Tongue (tissue), 3 donors: ENCODE measurements at places on chromosomes 12 and 14.
A peak's percentile ranks its signal among the peaks of the same experiment; 100 is the strongest.

GRCh38 chr12:122886851-122887818 lies 8.8 kb downstream of the VPS37B start:
- peak; percentile 63 for DNase-seq

DNA sequence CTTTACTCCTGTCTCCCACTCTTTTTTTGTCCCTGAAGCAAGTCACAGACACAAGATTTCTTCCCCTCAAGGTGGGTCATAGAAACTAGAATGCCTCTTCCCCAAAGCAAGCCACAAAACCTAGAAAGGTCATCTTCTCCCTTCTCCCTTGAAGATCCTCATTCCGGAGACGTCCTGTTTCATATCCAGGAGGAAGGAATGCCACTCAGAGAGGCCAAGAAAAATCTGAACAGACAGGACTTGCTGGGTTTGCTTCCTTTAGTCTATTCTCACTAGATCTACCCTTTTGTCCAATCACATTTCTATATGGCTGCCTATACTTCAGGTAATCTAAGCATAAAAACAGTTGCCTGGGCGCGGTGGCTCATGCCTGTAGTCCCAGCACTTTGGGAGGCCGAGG lies 23.7 kb downstream of the SLC6A15 start:
- no peak for DNase-seq

DNA sequence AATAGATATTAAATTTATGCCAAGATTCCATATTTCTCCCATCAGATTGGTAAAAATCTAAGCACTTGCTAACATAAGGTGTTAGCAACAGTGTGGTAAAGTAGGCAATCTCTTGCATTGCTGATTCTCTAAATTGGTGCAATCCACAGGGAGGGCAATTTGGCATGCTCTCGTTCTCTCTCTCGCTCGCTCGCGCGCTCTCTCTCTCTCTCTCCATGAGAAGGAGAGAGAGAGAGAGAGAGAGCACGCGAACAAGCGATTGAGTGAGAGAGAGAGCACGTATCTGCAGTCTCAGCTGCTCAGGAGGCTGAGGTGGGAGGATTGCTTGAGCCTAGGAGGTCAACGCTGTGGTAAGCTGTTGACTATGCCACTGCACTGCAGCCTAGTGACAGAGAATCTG lies 25.9 kb downstream of the PSEN1 start:
- no peak for DNase-seq

- DNase-seq, result peak; percentile 93
These were observed 4.7 kb downstream of the LRIG3 start for GRCh38 chr12:58915634-58916033.

DNA sequence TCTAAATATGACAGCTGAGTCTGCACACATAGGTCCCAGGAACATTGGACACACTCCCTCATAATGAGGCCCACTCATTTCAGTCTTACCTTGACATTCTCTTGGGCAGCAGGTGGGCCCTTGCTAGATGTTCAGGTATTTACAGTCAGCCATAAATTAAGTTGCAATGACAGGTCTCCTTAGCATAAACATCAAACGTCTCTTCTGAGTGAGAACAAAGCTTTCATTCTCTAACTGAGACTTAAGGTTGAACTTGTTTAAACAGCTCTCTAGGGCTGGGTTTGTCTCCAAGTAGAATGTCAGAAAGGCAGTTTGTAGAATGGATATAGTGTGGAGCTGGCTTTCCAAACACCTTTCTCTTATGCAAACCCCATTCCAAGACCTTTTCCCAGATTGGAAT lies 10.3 kb downstream of the ACVR1B start:
- no peak for DNase-seq

DNA sequence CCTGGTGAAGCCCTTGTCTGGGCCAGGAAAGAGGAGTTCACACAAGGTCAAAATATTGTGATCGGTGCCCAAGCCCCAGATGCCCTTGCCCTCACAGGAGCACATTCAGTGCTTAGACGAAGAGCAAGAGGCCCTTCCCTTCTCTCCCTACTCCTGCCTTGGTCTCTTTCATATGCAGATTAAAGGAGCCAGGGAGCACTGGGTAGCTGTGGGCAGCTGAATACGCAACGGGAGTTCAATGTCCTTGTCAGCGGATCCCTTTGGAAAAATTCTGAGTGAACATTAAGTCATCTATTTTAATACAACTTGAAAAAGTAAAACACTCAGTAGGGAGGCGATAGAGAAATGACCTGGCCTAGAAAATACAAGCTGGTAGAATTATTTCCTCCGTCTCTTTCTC lies 1489.4 kb downstream of the AACS start:
- DNase-seq, result no peak

GRCh38 chr12:116515684-116516083 lies 43.5 kb upstream of the MAP1LC3B2 start:
- no peak for DNase-seq

- DNase-seq, result no peak
These were observed 99.3 kb downstream of the CACNA1C start for GRCh38 chr12:2152134-2152533.

DNA sequence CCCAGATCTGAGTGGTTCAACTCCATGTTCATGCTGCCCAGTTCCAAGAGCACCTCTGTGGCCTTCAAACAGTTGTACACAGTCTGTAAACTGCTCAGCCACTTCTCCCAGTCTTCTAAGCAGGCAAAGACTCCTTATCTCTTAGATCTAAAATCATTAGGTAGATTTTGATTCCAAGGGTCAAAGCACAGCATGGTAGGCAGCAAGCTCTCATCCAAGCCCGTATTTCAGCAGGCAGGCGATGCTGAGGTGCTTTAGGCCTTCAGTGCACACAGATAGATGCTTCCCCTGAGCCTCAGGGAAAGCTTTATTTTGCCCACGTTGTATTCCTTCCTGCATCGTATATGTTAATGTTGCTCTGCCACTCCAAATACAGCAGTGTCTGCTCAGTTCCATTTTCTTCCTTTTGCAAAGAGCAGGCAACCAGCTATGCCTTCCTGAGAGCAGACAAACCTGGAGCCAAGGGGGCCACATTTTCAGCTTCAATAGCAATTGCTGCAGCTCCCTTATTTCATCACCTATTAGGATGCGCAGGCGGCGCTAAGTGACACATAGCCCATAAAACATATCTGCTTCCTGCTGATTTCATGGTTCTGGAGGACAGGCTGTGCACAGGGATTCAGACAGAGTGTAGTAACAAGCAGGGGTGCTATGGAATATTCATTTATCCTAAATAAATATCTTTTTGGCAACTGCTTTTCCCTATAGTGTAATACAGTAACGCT lies 67.5 kb downstream of the ETV6 start:
- DNase-seq, result no peak
